ENCODE measurements at places on chromosomes 12 and 14. TPM values are rescaled to one million over a fixed set of nuclear protein-coding genes. Genes with fewer than 3 reads are reported as not detected.

NEUROD4 gene
- total RNA-seq = not detected

ARHGEF40 gene
- 24.7 TPM for total RNA-seq

SLC39A2 gene
- 0.17 TPM for total RNA-seq

NTN4 gene
- 28.6 TPM for total RNA-seq

ASPG gene
- total RNA-seq = not detected

Data from fibroblast of lung (primary cell).